ENCODE measurements at places on chromosomes 11 and 22.

DNA sequence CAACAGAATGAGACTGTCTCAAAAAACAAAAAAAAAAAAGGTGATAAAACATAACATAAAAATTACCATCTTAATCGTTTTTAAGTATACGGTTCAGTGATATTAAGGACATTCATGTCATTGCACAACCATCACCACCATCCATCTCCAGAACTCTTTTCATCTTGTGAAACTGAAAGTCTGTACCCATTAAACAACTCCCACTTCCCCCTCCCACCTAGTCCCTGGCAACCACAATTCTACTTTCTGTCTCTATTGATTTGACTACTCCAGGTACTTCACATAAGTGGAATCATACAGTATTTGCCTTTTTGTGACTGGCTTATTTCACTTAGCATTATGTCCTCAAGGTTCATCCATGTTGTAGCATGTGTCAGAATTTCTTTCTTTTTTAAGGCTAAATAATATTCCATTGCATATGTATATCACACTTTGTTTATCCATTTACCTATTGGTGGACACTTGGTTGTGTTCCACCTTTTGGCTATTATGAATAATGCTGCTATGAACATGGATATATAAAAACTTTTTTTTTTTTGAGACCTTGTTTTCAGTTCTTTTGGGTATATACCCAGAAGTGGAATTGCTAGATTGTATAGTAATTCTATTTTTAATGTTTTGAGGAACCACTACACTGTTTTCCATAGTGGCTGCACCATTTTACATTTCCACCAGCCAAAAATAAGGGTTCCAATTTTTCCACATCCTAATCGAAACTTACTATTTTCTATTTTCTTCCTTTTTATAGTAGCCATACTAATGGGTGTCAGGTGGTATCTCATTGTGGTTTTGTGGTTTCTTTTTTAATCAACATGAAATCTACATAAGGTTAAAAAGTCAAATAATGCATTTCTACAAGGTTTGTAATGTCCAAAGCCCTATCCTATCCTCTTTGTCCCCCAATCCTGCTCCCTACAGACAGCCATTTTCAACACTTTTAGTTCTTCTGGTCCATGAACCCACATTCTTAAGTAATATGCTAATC is 23.4 kb upstream of the PIK3C2A start:
- DNase-seq, result no peak

GRCh38 chr22:44337678-44338004 is 24.9 kb upstream of the SHISAL1 start:
- DNase-seq, result no peak

GRCh38 chr11:134645576-134645975 is 233.5 kb upstream of the B3GAT1 start:
- no peak for DNase-seq

- no peak for DNase-seq
Measured at GRCh38 chr11:90558328-90558865, 335.5 kb upstream of the CHORDC1 start.

Data from effector memory CD8-positive, alpha-beta T cell (primary cell).